IPS DF 6.9 (cell line): ENCODE measurements at places on chromosomes 4 and X.
A peak's percentile ranks its signal among the peaks of the same experiment; 100 is the strongest.

DNA sequence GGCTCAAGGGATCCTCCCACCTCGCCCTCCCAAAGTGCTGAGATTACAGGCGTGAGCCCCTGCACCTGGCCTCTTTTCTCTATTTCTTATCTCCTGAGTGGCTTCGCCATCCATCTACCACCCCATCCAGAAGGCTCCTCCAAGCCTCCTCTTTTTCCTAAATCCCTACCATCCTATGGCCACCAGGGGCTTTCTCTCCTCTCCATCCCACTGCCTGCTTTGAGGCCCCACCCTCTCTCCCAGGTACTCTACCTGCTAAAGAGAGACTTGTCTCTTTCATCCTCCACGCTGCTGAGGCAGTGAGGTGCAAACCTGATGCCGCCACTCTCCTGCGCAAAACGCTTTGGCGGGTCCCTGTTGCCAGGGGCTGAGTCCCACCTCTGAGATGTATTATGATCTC lies 7.0 kb downstream of the RS1 start:
- no peak for DNase-seq

- no peak for DNase-seq
Measured at GRCh38 chr4:94171616-94172015, 36.0 kb upstream of the SMARCAD1 start.

- DNase-seq, result peak; percentile 55
Measured at GRCh38 chr4:68451246-68452211, 4.3 kb downstream of the TMPRSS11E start.

GRCh38 chrX:103607364-103608305 lies at the start of gene TCEAL3:
TCEAL3 (plus strand) TSS chrX:103607963; CDS start chrX:103609065, 1,102 bp downstream.
- DNase-seq, result no peak

DNA sequence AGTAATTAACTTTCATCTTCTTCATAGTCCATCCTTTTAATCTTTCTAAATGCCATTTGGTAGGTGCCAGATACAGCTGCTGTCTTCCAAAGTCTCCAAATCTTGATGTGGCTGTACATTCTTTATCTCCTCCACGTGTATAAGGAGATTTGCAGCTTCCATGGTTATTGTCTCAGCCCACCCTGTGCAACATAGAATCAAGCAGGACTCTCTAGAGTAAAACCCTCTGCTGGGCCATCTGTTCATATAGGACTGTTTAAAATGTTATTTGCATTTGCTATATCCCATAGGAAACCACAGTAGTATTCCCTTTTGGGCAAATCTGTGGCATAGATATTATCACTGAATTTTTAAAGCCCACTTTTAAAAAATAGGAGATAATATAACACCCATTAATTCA lies 527.2 kb upstream of the EPHA5 start:
- no peak for DNase-seq

DNA sequence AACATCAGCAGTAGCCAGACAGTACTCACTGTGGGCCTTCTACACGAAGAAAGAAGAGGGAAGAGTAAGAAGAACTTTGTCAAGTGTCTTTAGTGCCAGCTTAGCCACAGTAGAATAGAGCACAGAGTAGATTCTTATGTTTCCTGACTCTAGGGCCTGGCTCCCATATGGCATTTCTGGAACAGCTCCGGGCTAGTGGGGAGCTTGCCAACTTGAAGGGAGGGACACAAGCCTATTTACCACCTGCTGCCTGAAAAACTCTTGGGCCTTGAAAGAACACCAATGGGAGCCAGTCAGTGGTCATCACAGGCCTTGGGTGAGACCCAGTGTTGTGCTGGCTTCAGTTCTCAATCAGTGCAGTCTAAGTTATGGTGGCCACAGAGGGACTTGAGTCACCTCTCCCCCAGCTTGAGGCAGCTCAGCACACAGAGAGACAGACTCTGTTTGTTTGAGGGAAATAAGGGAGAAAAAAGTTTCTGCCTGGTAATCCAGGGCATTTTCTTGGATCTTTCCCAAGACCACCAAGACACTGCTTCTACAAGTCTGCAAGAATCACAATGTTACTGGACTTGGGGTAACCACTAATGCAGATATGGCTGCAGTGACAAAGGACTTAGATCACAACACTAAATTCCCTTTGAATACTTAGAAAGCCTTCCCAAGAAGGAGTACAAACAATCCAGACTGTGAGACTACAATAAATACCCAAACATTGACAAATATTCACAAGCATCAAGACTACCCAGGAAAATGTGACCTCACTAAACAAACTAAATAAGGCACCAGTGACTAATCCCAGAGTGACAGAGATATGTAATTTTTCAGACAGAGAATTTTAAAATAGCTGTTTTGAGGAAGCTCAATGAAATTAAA lies 261.0 kb upstream of the NDST3 start:
- DNase-seq, result no peak

- DNase-seq, result no peak
Measured at GRCh38 chr4:1187182-1187581, 14.8 kb upstream of the SPON2 start.

- no peak for DNase-seq
Measured at GRCh38 chr4:6909970-6910339, 329 bp downstream of the TBC1D14 start.

GRCh38 chr4:82984459-82984858 lies 26.2 kb downstream of the LIN54 start:
- DNase-seq, result no peak

DNA sequence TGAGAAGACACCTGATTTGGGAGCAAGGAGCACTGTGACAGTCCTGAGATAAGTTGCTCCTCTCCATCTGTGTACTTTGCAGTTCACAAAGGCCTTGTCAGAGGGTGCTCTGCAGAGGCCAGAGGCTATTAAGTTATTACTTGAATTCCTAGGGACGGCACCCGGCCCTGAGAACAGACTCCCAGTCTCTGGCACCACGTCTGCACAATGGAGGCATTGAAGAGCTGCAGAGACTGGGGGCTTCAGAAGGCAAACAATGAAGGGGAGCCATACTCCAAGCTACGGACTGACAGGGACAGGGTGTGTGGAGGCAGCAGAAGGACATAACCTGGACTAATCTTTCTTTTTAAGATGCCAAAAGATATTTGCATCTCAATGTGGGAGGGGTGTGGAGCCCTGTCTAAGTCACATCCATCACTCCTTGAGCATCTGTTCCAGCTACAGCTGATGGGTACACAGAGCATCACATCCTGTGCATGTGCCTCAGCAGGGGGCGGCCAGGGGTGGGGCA lies 11.5 kb downstream of the RASGEF1B start:
- no peak for DNase-seq

DNA sequence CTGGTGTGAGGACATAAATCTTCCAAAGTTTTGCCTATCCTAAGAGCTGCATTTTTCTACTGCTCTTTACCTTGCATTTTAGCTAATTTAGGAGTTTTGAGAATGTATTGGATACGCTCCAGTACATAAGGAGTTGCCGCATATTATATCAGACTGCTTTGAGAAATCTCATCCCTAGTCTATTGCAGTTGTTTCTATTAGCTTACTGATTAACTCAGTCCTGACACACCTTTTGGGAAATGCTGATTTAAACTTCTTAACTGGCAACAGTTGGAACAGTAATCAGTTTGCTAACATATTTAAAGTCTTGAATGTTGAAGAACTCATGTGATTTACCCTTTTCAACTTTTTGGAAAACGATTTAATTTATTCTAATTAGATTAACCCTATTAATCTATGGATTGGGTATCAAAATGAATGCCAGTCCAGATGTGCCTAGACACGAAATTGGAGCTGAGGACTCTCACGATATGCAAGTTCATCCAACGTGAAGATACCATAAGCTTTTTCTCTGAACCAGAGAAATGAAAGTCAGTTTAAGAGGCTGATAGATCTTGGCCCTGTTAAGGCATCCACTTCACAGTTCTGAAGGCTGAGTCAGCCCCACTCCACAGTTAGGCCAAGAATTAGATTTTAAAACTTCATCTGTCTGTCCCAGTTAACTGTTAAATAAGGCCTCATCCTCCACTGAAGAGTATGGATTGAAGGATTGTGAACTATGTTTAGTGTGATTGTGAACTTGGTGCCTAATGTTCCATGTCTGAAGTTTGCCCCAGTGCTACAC lies 90.0 kb downstream of the MAOA start:
- DNase-seq, result no peak

DNA sequence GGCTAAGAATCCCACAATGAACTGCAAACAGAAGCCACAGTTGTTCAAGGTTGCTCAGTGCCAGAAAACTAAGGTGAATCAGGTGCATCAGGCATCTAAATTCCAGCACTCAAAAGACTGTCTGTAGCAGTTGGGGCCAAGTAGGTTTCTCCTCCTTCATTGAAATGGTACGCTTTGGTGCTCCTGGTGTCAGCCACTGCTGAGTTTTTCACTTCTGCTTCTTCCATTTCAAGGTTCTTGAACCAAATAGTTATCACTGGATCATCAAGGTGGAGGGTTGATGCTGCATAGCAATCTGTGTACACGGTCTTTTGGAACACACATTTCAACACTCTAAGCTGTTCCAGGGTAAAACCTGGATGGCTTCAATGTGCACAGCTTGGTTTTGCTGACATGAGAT lies 74.4 kb downstream of the TMA16 start:
- no peak for DNase-seq

DNA sequence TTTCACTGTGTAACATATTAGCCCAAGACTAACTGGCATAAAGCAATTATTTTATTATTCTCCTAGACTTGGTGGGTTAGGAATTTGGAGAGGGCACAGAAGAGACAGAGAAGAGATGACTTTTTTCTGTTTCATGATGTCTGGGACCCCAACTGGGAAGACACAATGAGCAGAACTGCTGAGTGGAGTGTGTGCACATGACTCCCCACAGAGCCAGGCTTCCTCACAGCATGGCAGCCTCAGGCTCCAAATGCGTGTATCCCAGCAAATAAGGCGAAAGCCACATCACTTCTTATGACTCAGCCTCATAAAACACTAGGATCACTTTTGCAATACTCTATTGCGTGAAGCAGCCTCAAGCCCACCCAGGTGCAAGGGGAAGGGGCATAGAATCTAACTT lies 68.4 kb downstream of the MFAP3L start:
- no peak for DNase-seq

DNA sequence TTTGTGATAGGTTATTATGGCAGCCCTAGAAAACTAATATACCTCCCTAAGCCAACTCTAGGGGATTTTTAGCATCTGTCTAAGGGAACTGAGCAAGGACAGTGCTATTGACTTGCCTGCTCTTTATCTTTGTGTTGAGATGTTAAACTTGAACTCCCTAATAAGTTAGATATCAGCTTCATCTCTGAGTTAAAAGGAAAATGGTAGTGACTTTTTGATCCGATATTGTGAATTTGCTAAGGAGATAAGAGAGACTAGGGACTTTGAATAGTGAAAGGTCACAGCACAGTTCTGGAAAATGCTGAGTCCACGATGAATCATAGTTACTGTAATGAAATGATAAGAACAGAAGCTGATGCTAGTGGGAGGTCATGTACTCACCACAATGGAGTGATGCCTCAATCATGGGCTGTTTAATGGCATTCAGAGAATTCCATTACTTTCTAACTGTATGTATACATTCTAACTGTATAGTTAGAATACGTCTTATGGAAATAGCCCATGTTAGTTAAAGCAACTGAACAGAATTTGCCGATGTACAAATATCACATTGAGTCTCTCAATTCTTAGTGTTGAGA lies 147.2 kb downstream of the GLRA3 start:
- DNase-seq, result no peak

GRCh38 chr4:891747-892146 lies 40.4 kb downstream of the GAK start:
- DNase-seq, result peak; percentile 18

- no peak for DNase-seq
Measured at GRCh38 chr4:125572601-125573000, 257.8 kb downstream of the FAT4 start.
